SJSA1 (cell line): ENCODE measurements at places on chromosomes 7 and 10.

DNA sequence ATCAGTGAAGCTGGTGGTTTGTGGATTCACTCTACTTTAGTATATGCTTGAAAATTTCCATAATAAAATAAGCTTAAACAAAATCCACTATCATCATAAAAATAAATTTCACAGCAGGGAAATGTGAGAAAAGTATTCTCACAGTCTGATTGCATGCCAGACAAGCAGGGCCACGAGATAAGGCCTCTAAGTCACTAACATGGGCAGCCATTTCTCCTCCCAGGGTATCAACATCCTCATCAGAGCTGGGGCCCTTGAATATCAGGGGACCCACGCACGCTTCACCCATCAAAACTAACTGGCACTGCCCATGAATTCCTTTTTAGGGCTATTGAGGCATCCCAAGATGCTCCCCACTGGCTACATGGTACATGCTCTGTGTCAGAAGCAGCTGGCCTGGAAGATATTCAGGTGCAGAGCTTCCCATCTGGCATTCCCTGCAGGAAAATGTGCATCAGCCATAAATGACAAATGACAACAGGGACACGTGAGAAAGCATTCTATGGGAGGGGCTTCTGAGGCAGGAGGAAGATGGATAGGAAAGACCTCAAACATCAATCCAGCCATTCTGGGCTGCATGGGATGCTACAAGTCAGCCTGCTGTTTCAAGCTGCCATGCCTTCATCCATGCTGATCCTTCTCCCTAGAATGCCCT is 17.4 kb downstream of the CCDC6 start:
- no peak overlapping the region for H3K27ac ChIP-seq
- DNase-seq = no peak
- H3K27me3 ChIP-seq = no peaks in the 10 kb centered on the region
- no peak overlapping the region for H3K4me3 ChIP-seq

- no peaks in the 10 kb centered on the region for H3K36me3 ChIP-seq
- no peak overlapping the region for H3K4me3 ChIP-seq
- H3K4me1 ChIP-seq = peaks cover 7% of the 10 kb centered on the region; the same call in 1 of the 2 replicates
- H3K27me3 ChIP-seq = no peaks in the 10 kb centered on the region; the same call in 1 of the 2 replicates
Measured at GRCh38 chr7:66503551-66504031, 125.1 kb upstream of the KCTD7 start.

DNA sequence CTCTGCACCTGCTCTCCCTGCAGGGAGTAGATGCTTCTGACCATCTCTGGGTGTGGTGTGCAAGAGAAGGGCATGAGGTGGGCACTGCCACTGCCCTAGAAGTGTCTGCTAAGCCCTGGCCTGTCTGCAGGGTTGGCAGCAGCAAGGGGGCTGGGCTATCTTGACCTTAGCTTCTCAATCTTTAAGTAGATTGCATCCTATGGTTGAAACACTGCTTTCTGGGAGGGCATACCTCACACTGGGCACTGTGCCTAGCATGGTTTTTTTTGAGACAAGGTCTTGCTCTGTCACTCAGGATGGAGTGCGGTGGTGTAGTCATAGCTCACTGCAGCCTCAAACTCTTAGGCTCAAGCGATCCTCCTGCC is 54.9 kb downstream of the CLIP2 start:
- H3K4me1 ChIP-seq = peaks cover 10% of the 10 kb centered on the region
- no peaks in the 10 kb centered on the region for H3K27me3 ChIP-seq
- peak overlapping the region; percentile 65 for H3K27ac ChIP-seq
- DNase-seq = no peak

GRCh38 chr10:75079436-75080083 is 31.9 kb upstream of the SAMD8 start:
- H3K27ac ChIP-seq = no peak overlapping the region
- H3K36me3 ChIP-seq = no peaks in the 10 kb centered on the region

GRCh38 chr10:650441-650851 is 39.0 kb downstream of the DIP2C start:
- H3K4me1 ChIP-seq = peaks cover 43% of the 10 kb centered on the region
- peak overlapping the region; percentile 21; the same call in 1 of the 2 replicates for H3K27ac ChIP-seq
- DNase-seq = peak; percentile 23
- H3K4me3 ChIP-seq = peak overlapping the region; percentile 30
- no peaks in the 10 kb centered on the region for H3K27me3 ChIP-seq
- H3K36me3 ChIP-seq = peaks cover 13% of the 10 kb centered on the region; the same call in 1 of the 2 replicates
